ENCODE measurements at places on chromosomes 4 and X. TPM values are rescaled to one million over a fixed set of nuclear protein-coding genes. Genes with fewer than 3 reads are reported as not detected.

LANCL3 gene
- total RNA-seq = 1.7 TPM

PDGFC gene
- total RNA-seq = 25.3 TPM

NCBP2L gene
- not detected for total RNA-seq

TKTL1 gene
- not detected for total RNA-seq

UTP3 gene
- 22.8 TPM for total RNA-seq

STPG2 gene
- 0.17 TPM for total RNA-seq
